ENCODE measurements at places on chromosomes 6 and 20.
A peak's percentile ranks its signal among the peaks of the same experiment; 100 is the strongest.

- no peak for DNase-seq
Observed at GRCh38 chr6:18021166-18021850, 33.9 kb upstream of the KIF13A start.

- no peak for DNase-seq
Observed at GRCh38 chr20:49501917-49502316, 19.4 kb upstream of the KCNB1 start.

DNA sequence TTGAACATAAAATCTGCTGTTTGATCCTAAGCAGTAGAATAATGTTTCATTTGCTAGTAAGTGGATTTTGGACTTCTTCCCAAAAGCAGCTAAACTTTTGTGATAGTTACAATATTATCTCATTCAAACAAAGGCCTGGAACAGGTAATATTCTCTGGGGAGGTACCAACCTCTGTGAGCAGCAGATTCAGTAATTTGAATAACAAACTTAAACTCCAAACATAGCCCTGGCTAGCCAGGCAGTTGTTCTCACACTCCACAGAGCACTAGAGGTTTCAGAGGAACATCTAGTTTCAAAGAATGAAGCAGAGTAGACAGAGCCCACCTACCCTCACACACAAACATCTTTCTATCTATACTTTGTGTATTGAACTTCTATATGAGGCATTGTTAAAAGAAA is 40.9 kb downstream of the LGSN start:
- no peak for DNase-seq

GRCh38 chr6:33785778-33786177 is 3.2 kb downstream of the LEMD2 start:
- no peak for DNase-seq

DNA sequence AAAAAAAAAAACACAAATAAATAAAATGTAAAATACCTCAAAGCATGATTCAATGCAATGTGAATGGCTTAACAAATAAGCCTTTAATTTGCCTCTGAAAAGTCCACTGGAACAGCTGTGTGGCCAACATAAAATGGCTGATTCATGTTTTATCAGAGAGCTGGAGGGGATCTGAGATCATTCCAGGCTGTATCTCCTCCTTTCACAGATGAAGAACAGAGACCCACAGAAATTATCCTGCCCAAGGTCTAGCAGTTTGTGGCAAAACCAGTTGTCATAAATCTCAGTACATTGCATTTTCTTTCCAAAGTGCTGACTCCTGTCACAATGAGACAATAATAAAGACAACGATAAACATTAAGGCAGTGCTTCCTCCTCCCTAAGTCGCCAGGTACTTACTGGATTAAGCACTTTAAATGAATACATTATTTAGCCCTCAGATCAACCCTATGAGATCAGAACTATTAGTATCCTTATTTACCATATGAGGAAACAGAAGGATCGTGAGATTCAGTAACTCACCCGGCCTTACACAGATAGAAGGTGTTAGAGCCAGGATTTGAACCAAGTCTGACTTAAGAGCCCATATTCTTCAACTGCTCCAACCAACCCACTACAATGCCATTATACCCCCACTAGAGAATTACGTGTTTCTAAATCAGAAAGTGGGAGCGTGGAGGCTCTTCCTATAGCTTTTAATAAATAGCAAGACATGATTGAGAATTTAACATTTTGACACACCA is 118.3 kb downstream of the KIF13A start:
- DNase-seq, result no peak

GRCh38 chr6:29675561-29675960 is 5.4 kb downstream of the ZFP57 start:
- no peak for DNase-seq

GRCh38 chr6:132380358-132381029 is 20.8 kb downstream of the MOXD1 start:
- DNase-seq, result no peak

DNA sequence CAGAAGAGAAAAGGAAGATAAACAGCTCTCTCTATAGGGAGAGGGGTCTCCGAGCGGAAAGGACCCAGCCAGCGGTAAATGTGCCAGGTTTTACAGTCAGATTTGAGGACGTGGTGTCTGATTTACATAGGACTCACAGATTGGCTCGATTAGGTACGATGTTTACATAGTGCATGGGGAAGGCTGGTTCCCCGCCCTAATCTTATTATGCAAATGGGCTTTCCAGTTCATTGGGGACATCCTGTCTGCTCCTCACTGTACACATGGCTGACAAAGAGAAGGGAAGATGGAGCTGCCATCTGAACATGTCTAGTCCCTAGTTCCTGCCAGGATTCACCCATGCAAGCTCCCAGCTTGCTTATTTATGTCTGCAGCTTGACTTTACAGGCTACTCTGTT is 119.9 kb downstream of the RNF144B start:
- no peak for DNase-seq

DNA sequence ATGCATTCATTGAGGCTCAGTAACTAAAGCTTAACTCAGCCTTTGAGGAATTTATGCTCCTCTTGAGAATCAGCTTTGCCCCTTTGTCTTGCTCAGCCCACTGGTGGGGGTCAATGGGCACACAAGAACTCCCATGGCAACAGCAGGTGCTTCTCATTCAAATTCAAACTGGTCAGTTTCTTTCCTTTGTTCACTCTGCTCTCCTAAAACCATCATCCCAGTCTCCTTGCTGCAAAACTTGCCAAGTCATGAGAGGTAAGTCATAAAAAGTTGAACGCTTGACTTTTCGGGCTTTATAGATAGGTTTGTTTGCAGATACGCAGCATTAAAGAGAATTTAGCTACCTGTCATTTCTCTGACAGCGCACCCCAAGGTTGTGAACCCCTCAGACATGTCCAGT is 146.8 kb downstream of the TFAP2A start:
- no peak for DNase-seq

DNA sequence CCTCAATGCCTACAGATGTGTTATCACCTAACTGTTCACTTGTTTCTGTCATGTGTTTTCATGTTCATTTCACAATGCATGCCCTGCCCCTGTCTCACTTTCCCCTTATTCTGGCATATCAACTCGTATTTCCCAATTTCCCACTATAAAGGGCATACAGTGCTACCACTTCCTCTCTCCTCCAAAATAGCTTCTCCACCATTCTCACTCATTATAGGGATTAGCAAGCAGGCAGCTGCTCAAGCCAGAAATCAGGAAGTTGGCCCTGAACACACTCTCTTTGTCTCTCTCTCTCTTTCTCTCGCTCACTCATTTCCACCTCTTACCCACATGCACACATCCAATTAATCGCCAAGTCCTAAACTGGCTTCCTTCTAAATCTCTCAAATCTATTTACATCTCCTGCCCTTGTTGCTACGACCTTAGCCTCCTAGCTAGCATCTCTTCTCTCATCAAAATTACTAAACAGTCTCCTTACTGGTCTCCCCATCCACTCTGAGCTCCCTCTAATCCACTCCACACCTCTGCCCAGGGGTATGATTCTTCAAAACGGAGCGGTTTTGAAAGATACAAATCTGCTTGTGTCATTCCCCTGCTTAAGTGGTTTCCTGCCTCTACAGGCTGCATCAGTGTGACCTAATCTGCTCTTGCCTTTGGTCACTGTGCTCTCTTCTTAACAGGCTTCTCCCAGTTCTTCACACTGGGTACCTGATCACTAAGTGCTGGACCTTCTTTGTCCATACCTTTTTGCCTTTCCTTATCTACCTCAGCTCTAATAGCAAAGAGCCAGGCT is 196.2 kb downstream of the BTBD9 start:
- DNase-seq, result no peak

DNA sequence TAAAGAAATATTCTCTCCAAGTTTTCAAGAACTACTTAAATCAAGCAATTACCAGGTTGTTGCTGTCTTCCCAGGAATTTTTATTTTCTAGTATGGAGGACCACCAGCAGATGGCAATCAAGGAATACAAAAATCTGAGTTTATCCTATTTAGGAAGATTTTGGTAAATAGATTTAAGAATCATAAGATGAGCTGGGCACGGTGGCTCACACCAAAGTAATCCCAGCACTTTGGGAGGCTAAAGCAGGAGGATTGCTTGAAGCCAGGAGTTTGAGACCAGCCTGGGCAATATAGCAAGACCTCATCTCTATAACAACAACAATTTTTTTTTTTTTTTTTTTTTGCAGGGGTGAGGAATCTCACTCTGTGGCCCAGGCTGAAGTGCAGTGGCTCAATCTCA is 19.3 kb upstream of the SEC63 start:
- no peak for DNase-seq

DNA sequence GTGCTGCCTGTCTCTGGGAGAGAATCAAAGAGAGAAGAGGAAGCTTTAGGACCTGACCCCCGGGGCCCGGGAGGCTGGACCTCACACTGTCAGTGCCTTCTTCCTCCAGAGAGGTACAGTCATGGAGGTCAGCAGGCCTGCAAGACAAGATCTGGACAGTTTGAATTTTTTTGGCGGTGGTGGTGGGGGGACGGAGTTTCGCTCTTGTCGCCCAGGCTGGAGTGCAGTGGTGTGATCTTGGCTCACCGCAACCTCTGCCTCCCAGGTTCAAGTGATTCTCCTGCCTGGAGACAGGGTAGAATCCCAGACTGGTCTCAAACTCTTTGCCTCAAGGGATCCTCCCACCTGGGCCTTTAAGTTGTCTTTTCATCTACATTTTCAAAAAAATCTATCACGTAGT is 34.4 kb downstream of the NR2E1 start:
- no peak for DNase-seq

DNA sequence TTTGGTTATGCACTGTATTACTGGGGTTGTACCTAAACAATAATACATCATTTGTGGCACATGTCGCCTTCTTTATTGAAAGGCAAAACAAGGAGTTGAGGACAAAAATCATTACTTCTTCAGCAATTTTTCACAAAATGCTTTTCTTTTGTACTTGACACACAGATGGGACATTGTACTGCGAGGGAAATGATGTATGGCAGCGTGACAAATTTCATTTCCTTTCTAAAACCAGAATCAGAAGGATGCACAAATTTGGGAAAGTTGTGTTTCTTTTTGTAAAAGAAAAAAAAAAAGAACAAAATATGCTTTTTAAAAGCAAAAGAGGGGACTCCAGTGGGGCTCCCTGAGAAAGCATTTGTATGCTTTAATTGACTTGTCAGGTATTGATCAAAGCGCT is 394.0 kb upstream of the SLC35B3 start:
- DNase-seq, result no peak

GRCh38 chr6:127518191-127518709 is 885 bp downstream of the MTCL3 start:
- DNase-seq, result no peak

GRCh38 chr6:19873031-19873430 is 35.9 kb downstream of the ID4 start:
- DNase-seq, result no peak

GRCh38 chr20:32327087-32327681 is 30.9 kb upstream of the ASXL1 start:
- no peak for DNase-seq

- DNase-seq, result peak; percentile 27
Observed at GRCh38 chr6:28802417-28803336, 121.1 kb downstream of the TRIM27 start.

GRCh38 chr20:41956338-41957074 is 338.3 kb upstream of the CHD6 start:
- DNase-seq, result no peak

- DNase-seq, result no peak
Observed at GRCh38 chr6:132368916-132369481, 32.3 kb downstream of the MOXD1 start.

DNA sequence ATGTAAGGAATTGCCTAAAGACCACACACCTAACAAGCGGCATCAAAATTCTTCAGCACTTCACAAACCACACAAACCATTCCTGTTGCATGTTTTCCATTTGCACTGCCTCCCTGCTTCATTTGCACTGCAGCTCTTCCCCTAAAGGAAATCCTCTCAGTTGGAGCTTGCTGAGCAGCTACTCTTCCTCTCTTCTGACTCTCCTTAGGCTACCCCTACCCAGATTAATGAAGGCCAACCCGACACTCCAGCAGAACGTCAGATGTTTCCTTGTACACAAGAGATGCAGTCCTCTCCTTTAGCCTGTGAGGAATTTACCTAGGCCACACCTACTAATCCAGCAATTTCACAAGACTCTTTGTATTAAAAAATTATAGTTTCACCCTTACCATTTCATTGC is 8.1 kb downstream of the BEND6 start:
- no peak for DNase-seq

GRCh38 chr6:16749516-16750485 is 11.5 kb downstream of the ATXN1 start:
- no peak for DNase-seq

DNA sequence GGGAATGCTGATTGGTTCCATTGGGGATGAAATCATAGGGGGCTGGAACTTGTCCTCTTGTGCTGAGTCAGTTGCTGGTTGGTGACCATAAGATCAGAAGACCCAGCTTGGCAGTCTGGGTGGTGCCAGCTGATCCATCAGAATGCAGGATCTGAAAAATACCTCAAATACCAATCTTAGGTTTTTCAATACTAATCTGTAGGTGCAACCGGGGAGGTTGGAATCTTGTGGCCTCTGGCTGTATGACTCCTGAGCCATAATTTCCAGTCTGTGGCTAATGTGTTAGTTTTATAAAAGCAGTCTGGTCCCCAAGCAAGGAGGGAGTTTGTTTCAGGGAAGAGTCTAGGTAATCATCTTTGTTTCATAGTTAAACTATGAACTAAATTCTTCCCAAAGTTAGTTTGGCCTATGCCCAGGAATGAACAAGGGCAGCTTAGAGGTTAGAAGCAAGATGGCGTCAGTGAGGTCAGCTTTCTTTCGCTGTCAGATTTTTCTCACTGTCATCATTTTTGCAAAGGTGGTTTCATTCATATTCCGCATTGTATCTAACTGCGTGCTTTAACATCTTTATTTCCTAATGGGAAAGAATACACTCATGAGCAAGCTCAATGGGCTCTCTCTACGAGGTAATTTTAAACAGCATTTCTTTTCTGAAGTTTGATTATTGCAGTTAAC is 2.0 kb downstream of the ARMH2 start:
- DNase-seq, result no peak

DNA sequence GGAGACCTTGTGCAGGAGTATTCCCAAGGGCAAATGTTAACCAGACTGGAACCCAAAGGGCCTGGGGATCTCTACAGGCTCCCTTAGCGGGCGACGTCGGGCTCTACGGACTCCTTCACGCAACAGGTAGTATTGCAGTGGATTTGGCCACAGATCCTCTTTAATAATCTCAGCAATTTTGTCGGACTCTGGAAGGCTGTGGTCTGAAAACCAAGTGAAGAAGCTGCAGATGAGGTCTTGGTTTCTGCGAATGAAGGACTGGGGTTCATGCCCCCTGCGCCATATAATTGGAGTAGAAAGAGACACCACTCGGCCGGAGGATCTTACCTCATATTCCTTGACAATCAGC is 1.3 kb downstream of the TSPYL1 start:
- DNase-seq, result no peak

- no peak for DNase-seq
Observed at GRCh38 chr6:69026243-69026642, 391.2 kb downstream of the ADGRB3 start.

- no peak for DNase-seq
Observed at GRCh38 chr20:62219992-62220665, at the start of gene HRH3. HRH3 (minus strand) TSS chr20:62220278; CDS start chr20:62219970, 308 bp downstream.
